Lung (tissue), 17 donors: ENCODE measurements at places on chromosomes 11 and 22. TPM values are rescaled to one million over a fixed set of nuclear protein-coding genes. Genes with fewer than 3 reads are reported as not detected.

Gene LRRC4C
- total RNA-seq, result 0.40 TPM

Gene ALKBH3
- total RNA-seq, result 43.7 TPM

Gene ADM
- total RNA-seq, result 45.9 TPM

Gene MS4A12
- total RNA-seq, result not detected

Gene KRTAP5-9
- 0.52 TPM for total RNA-seq

Gene MUC6
- 0.92 TPM for total RNA-seq

Gene ART5
- total RNA-seq, result 1.0 TPM

Gene KRTAP5-2
- not detected for total RNA-seq

Gene OR52B2
- total RNA-seq, result not detected

GRCh38 chr11:72543849-72544542, 109.7 kb upstream of the CLPB start:
- DNase-seq, result no peak

DNA sequence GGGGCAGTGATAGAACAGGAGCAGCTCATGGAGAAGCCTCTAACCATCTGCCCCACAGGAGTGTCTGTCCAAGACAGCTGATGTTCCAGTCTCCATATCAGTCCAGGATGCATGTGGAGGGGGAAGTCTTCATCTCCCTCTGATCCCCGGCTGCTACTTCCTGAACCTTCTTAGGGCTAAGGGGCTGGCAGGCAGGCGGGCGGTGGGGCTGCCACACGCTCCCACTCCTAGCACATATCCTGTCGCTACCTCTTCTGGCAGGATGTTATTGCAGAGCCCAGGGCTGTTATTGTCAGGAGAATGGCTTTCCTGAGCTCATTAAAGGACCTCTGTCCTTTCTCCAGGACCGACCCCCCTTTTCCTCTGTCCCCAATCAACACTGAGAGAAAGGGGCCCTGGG, 25.4 kb downstream of the LRRC55 start:
- DNase-seq, result no peak

- no peak for DNase-seq
These were observed 1260.4 kb upstream of the RAG2 start for GRCh38 chr11:37858398-37858797.

GRCh38 chr11:44011797-44012196, 36.0 kb upstream of the ACCSL start:
- no peak for DNase-seq

- no peak for DNase-seq
These were observed 63.0 kb upstream of the SLC6A5 start for GRCh38 chr11:20536365-20536764.

DNA sequence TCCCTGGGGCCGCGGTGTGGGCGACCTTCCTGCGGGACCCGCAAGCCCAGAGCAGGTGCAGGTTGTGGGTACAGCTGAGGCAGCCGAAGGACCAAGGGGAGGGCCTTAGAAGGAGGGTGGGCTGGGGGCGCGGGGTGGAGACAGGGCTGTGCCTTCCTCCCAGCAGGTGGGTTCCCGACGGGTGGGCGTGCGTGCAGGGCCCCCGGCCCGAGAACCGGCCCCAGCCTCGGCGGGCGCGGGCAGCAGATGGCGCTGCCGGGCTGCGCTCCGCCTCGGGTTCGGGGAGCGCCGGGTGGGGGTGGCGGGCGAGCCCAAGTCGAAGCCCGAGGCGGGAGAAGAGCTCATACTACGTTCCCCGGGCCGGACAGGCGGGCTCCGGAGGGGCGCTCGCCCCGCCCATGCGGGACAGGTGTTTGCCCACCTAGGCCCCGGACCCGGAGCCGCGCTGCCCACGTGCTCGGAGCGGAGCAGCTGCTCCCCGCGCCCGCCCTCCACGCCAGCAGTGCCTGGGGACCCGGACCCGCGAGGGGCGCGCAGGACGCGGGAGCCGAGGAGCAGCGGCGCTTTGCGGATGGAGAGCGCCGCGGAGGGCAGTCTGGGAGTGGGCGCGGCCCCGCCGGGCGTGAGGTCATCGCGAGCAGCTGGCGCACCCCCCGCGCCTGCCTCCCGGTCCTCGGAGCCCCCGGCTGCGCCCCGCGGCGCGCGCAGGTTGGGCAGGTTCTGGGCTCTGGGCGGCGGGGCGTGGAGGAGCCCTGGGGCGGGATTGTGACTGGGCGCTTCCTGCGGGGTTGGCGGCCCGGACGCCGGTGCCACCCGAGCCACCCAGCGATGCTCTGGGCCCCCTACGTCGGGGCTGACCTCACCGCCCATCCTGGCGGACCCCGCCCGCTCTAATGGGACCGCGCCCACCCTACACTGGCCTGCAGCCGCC, 25.3 kb downstream of the DUSP8 start:
- DNase-seq, result peak; percentile 37

DNA sequence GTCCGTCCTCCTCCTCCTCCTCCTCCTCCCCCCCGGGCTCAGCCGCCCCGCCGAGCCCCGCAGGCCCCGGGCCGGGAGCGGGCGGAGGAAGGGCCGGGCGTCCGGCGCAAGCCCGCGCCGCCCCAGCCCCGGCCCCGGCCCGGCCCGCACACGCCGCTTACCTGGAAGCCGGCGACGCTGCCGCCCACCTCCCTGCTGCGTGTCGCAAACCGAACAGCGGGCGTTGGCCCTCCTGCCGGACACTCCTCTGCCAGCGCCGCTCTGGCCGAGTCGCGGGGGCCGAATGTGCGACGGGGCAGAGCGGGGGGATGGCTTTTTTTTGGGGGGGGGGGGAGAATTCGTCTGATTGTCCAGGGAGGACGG, 1.1 kb downstream of the IGF2 start:
- DNase-seq, result no peak

DNA sequence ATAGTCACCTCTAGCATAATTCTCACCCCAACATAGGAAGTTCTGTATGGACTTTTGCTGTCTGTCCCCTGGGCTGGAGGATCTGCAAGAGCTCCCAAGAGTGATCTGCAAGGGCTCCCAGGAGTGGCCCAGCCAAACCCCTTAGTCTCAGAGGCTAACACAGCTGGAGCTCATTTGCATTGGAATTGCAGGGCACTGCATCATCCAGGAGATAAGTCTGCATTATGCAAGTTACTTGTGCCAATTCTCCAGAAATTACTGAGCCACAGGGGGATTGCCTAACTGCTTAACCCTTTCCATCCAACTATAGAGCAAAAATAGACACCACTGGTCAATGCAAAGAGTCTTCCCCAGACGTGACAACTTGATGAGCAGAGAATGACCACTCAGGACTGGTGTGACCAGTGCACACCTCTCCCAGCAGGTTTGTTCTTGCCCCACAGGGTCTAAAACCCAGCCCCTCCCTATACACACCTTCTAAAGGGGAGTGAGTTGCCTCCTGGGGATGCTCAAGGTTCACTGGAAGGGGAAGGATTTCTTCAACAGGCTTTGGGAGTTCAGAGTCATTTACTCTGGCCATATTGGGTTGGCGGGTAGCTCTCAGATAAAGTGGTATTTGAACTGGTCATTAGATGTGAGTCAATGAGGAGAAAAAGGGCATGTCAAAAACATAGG, 38.4 kb downstream of the POU2AF3 start:
- peak; percentile 86 for DNase-seq

- DNase-seq, result no peak
These were observed 12.3 kb upstream of the ARAP1 start for GRCh38 chr11:72764503-72764902.

- no peak for DNase-seq
These were observed 6.2 kb downstream of the GAL3ST1 start for GRCh38 chr22:30568137-30568805.

- DNase-seq, result peak; percentile 92
These were observed 1.6 kb downstream of the SMIM38 start for GRCh38 chr11:69157156-69157821.

DNA sequence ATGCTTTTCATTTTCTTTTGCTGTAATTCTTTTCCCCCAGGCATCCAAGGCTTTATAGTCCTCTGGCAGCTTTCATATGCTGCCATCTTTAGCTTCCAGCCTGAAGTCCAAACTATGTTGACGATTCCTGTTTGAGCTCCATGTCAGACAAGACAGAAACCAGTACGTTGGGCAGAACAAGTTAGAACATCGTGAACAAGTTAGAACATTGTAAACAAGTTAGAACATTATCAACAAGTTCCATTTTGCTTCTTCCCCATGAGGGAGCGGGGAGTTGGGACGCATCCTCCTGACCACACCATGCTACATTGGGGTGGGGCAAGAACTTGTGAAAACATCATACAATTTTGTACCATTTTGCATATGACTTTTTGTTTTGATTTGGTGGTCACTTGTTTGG, 23.9 kb downstream of the GLB1L2 start:
- no peak for DNase-seq

DNA sequence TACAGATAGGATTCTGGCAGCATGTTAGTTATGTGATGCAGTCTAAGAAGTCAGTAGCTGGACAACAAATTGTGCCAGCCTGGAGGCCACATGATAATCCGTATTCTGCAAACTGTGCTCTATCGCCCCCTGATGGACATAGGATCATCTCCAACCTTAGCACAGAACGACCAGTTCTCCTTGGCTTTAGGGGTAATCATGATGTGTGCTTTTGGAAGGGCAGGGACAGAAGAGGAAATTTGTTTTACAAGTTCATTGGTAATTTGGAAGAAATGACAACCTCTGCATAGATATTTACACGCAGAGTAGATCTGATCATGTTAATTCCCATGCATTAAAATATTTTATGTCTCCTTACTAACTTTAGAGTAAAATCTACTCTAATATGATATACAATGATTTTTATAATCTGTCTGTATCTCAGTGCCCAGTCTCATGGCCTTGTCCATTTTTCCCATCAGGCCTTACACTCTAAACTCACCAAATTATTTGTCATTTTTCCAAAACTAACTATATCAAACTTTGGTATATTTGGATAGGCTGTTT, 12.1 kb downstream of the OR10D3 start:
- DNase-seq, result peak; percentile 27

GRCh38 chr22:41343717-41344116, 38.0 kb upstream of the TEF start:
- DNase-seq, result no peak

DNA sequence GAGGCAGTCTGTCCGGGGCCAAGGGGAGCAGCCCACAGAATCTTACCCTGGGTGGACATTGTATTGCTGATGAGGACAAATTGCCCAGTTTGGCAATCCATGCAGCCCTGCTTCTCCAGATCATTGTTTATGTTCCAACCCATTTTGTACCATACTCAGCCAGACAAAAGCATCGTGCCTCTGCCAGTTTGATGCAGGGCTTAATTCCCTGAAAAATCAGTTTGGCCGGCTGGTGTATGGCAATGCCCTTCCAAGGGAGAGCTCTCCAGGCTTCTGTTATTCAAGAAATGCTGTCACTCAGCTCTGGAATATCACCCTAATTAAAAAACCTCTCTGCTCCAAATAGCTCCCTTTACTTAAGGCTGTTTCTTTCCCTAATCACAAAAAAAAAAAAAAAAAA, 697.7 kb downstream of the TBC1D22A start:
- no peak for DNase-seq

DNA sequence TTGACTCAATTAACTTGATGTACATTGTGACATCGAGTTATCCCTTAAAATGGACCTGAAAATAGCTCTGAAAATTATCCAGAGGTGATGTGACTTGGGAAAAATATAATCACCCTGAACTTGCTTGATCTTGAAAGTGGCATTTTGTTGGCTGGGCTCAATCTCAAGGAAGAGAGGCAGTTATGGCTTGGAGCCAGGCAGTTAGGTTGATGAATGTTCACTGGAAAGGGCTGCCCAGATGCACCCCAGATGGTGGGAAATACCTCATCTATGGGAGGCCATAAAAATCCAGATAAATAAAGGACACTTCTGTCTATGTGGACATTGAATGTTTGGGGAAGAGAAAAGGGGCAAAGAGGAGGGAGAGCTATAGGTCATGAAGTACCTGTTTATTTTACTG, 55.7 kb upstream of the OR5AN1 start:
- no peak for DNase-seq

- peak; percentile 67 for DNase-seq
These were observed 9.2 kb downstream of the OR8B4 start for GRCh38 chr11:124415356-124415923.

DNA sequence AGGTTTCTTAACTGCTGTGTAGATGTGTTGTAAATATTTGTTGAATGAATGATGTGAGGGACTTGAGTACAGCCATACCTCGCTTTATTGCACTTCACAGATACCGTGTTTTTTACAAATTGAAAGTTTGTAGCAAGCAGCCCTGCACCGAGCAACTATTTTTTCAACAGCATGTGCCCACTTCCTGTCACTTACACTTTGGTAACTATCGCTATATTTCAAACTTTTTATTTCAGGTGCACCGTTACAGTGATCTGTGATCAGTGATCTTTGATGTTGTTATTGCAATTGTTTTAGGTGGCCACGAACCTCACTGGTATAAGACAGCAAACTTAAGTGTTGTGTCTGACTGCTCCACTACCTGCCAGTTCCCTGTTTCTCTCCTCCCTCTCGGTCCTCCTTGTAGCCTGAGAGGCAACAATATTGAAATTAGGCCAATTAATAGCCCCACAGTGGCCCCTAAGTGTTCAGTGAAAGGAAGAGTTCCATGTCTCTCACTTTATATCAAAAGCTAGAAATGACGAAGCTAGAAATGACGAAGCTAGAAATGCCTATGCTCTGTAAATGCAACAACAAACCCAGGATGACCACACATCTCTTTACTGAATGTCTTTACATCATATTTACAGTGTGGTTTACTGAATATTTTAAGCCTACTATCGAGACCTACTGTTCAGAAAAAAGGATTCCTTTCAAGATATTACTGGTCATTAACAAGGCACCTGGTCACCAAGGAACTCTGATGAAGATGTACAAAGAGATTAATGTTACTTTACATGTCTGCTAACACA, 1.0 kb downstream of the SFI1 start:
- no peak for DNase-seq

GRCh38 chr22:47628477-47629272, 866.2 kb downstream of the TBC1D22A start:
- DNase-seq, result no peak

DNA sequence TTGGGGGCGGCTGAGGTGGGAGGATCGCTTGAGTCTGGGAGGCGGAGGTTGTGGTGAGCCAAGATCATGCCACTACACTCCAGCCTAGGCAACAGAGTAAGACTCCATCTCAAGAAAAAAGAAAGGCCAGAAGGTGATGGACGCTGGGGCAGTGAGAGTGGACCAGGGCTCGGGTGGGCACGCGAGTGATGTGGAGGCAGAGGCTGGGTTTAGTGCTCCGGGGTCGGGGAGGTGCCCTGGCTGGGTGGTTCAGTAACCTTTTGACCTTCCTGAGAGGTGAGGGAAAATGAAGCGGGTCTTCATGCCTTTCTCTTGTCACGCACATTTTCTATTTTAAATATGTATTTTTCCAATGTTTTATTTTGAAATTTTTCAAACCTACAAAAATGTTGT, 45.1 kb downstream of the ST14 start:
- DNase-seq, result no peak

- DNase-seq, result peak; percentile 78
These were observed 7.0 kb upstream of the MALAT1 start for GRCh38 chr11:65491614-65492386.

- DNase-seq, result no peak
These were observed 62.4 kb upstream of the CCDC179 start for GRCh38 chr11:22922672-22923071.

DNA sequence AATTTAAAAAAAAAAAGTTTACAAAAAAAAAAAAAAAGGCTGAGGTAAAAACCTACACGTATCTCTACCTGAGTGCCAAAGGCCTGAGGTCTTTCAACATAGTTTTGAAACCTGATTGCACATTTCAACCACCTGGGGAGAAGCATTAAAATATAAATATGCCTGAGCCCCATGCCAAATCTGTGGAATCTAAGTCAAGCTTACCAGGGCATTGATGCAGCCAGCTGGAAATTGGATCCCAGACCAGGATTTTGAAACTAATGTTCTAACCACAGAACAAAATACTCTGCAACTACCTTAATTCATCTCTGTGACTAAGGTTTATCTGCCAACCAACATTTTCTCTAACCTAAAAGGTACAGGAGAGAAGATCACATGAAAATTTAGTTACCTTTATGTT, 38.8 kb upstream of the CHRNA10 start:
- DNase-seq, result no peak
